ENCODE measurements at places on chromosomes 16 and 17.

- no peak for DNase-seq
These were observed 10.4 kb downstream of the ERAL1 start for GRCh38 chr17:28864991-28865849.

DNA sequence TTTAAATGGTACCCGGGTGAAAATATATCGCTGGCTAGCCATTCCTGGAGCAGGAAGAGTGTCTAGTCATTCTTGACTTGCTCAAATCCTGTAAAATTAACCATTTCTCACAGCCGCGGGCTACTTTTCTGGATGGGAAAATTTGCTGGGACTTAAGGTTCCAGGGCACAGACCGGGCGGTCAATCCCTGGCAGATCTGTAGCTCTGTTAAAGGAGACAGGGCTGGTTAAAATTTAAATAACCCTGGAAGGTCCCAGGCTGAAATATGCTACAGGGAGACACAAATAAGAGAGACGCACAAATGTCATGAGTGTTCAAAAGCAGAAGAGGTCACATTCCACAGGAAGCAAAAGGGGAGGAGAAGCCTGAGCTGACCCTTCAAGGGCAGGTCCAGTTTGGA is 229.6 kb upstream of the HSBP1 start:
- DNase-seq = no peak

DNA sequence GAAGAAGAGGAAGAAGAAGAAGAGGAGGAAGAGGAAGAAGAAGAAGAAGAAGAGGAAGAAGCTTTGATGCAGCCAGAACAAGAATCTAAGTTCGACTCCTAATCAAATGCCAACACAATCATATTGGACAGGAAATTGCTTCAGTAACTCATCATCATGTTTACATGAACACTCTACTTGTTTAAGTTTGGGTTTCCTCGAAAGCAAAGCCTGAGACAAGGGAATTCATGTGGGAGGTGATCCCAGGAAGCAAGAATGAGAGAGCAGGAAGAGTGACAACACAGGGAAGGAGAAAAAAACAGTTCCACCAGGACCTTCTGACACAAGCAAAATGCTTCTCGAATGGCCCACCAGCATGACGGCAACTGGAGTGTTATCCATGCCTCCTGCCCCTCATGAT is 279.0 kb downstream of the PMP22 start:
- DNase-seq = no peak

- peak; percentile 39 for DNase-seq
These were observed 11.4 kb upstream of the DUS1L start for GRCh38 chr17:82076785-82077591.

- peak; percentile 60 for DNase-seq
These were observed 257.5 kb downstream of the CDH11 start for GRCh38 chr16:64864232-64864809.

- no peak for DNase-seq
These were observed 43.1 kb upstream of the HS3ST2 start for GRCh38 chr16:22770866-22771265.

DNA sequence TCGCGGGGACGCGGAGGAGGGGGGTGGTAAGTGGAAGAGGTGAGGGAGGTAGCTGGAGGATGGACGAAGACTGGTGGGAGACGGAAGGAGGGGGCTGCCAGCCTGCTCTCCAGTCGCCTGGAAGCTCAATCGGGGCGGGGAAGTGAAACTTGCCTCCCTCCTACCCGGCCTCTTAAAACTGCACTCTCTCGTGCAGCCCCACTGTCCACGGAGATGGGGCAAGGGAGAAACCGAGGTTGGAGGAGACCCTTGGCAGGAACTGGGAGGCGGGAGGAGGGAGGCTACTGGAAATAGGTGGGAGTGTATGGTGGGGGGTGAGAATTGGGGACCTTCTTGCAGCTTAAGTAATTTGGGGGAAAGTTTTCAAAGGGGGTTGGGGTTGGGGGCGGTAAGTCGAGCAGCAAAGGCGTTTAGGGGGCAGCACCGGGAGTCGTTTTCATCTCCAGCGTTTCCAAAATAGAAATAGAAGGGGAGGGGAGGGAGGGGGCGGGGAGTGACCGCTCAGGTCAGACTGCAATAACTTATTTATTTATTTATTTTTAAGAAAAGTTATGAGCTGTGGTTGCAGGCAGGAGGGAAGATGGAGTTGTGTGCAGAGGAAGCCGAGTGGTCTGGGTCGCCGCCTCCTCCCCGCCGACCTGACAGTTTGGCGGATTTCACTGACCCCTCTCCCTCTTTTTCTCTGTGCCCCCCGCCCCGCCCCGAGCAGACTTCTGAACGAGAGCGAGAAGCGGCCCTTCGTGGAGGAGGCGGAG is 1.4 kb downstream of the SOX9 start:
- DNase-seq = no peak

DNA sequence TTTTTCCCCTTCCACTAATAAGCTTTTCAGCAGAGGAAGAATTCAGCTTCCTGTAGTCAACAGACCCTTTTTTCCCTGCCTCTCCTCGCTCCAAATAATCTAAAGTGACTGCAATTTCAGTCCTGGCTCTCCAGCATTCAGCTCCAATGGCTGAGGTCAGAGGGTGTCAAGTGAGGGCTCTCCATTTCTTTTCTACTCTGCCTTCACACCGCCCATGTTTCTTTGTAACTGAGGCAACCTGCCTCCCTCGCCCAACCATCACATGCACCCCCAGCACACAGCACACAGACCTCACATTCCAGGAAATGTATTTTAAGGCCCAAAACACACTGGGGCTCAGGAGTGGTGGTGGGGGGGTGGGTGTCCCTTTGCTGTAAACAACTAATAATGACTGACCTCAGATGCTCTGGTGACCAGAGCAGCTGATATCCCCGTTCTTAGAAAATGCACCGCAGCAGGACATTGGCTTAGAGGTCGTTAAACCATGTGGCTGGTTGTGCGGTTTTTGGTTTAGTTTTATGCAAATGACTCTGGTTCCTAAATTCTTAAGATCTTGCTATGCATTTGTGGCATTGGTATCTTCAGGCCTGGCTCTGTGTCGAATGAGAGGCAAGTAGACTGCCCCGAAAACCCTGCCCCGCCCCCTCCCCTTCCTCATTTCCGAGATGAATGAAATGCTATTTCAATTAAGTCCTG is 203.6 kb downstream of the ZFHX3 start:
- DNase-seq = no peak

- DNase-seq = no peak
These were observed 3.3 kb upstream of the TNFRSF13B start for GRCh38 chr17:16975277-16975651.

GRCh38 chr16:30033270-30033669 is 2.2 kb upstream of the TLCD3B start:
- no peak for DNase-seq

DNA sequence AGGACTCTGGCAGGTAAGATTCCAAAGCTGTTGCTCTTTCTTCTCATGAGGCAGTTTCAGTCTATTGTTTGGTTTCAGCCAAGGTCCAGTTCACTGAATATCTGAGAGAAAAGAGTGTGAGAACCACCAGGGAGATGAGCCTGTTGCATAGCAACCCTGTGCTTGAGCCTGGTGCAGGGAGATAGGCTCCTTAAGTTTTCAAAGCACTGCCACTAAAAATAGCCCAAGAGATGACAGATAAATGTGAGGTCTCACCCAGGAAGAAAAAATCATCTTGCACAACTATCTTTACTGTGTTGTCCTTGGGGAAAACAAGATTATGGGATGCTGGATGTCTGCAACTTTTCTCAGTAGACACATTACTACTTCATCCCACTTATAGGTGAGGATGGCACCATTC is 26.2 kb upstream of the NUDT7 start:
- DNase-seq = peak; percentile 70

- no peak for DNase-seq
These were observed 12.1 kb downstream of the ABCA3 start for GRCh38 chr16:2328428-2328827.

- no peak for DNase-seq
These were observed 38.3 kb downstream of the REXO5 start for GRCh38 chr16:20844588-20844987.

GRCh38 chr16:56664506-56664905 is 3.4 kb downstream of the MT1G start:
- no peak for DNase-seq

DNA sequence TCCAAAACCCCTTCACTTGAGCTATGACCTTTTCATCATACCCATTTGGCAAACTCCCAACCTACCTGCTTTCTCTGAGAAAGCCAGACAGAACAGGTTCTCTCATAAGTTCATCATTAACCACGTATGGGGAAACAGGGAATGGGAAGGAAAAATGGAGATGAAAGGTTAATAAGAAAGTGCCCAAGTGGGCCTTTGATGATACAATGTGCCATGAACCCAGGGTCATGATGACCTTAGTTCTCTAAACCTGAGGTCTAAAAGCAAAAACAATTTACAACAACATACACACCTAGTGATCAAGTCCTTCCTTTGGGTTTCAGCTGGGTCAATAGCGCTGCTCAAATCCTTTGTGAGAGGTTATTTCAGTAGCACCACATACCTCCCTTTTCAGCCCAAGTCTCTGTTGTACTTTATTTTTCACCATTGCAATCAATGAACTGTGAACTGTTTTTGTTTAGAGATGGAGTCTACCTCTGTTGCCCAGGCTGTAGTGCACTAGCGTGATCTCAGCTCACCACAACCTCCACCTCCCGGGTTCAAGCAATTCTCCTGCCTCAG is 14.5 kb upstream of the RANGRF start:
- DNase-seq = no peak

DNA sequence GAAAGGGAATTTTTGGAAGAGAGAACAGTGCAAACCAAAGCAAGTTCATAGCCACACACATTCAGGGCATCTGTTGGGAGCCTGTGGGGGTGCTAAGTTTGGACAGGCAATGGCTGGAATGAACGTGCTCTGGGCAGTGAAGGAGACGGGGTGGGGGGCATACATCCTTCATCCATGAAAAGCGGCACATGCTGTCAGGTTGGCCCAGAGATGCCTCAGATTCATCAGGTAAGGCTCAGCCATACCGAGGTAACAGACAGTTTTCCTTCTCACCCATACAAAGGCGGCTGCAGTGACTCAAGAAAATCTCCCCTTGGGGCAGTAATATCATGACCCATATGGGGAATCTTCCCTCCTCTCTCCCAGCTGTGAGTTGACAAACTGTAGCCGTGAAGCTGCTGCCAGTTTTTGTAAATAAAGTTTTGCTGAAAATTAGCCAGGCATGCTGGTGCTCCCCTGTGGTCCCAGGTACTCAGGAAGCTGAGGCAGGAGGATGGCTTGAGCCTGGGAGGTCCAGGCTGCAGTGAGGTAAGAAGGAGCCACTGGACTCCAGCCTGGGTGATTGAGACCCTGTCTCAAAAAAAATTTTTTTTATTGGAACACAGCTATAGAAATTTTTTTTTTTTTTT is 9.2 kb upstream of the UBALD2 start:
- no peak for DNase-seq

- DNase-seq = peak; percentile 73
These were observed 240.0 kb downstream of the C16orf95 start for GRCh38 chr16:87076950-87077749.

DNA sequence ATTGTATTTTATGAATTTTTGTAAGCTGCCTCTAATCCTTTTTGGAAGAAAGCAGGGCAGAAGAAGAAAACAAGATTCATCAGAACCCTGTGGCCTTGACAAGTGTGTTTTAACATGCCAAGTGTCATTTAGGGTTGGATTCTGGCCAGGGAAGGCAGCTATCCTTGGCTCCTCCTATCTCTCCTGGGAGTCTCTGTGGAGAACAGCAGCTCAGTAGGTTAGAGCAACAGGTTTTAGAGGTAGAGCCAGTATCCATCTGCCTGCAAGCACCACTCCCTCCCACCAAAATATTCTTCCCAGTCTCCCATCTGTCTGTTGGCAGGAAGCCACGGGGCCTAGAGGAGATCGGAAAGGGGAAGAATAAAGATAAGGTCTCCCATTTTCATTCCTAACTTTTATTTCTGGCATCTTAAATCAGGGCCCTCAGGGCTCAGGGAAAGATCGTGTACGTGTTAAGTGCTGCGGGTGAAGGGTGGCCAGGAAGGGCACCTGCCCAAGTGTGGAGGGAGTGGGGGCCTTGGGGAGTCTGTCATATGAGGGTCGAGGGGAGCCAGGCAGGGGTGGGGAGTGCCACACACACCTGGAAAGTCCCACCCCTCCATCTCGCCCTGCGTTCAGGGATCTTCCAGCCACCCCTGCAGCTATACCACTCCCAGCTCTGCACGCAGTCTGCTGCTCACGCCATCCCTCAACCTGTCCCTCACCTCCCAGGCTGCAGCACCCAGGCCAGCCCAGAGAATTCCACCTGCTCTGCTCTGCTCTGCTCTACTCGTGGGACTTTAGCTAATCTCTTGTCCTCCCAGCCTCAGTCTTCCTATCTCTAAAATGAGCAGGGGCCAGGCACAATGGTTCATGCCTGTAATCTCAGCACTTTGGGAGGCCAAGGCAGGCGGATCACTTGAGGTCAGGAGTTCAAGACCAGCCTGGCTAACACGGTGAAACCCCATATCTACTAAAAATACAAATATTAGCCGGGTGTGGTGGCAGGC is 17.1 kb upstream of the CPSF4L start:
- DNase-seq = peak; percentile 98

DNA sequence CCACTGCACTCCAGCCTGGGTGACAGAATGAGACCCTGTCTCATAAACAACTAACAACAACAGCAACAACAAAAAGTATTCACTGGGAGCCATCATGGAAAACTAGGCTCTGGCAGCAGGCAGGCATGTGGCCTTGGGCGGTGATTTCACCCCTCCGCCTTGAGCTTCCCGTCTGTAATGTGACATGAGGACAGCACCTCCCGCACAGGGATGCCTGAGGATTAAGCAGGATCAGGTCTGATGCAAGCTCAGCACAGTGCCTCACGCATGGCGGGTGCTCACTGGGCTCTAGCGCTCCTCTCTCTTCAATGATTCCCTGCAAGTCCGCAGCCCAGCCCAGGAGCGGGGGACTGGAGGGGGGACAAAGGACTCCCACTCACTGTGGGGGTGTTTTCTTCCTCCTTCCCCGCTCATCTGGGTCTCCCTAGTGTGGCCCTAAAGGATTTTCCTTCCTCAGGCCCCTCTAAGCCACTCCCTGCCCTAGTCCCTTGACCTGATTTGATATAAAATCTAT is 2.8 kb downstream of the PLCD3 start:
- peak; percentile 97 for DNase-seq

GRCh38 chr16:79758615-79759346 is 158.2 kb upstream of the MAF start:
- no peak for DNase-seq

DNA sequence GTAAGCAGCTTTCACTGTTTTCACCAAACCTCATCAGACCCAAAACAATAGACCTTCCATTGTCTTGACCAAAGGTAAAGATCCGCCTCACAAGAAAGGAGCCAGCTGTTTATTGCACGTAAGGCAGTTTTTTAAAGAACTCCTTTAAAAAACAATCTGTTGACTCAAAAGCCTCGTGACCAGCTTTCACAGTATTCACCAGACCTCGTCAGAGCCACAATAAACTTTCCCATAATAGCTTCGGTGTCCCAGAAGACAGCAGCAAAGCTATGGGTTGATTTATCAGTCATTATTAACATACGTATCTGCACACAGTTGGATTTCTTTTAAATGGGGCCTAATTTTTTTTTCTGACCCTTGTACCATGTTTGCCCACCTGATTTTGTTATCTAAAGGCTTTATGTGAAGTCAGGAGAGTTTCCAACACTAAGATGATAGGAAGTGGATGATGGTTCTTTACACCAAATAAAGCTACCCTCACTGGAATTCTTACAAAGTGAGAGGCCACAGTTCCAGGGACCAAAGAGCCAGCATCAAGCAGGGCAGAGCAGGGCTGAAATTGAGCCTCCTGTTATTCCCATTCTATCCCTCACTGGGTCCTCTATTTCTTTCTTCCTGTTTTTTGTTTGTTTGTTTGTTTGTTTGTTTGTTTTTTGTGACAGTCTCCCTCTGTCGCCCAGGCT is 17.6 kb upstream of the HELZ start:
- DNase-seq = no peak

Measured in NCI-H82 (cell line).